ENCODE measurements at places on chromosomes 3 and 15.

DNA sequence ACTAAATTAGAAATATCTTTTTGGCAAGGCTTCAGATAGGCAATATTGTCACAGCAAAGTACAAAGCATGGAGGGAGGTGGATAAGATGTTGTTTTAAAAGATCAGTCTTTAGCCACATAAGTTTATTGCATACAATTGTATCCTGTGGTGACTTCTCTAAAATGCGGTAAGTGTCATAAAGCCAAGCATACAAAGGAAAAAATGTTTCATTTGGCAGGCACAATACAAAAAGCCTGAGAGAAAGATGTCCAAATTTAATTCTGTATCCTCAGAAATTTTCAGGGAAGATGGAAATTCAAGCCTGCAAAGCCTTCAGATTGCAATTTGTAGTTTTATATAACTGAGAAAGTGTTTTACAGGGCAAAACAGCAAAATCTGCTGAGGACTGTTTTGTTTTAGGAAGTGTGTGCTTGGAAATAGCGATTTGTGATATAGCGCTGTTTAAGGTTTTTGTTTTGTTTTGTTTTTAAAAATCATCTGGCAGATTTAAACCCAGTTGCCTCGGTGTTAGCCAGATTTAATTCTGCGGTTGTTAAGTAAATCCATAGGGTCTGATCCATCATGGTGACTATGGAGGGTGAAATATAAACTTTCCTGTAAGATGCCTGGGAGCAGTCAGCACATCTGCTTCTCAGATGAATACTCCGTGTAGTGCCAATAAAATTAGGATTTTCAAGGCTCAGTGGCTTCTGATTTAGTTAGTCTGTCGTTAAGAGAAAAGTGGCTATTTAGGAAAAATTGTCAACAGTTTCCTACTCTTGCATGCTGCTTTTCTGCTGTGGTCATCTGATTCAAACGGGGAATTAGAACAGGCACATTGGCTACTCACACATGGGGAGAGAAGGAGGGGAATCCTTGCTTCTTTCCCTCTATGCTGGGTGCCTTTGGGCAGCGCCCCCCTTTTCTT lies 8.0 kb downstream of the KAT2B start:
- peak; percentile 55 for DNase-seq

DNA sequence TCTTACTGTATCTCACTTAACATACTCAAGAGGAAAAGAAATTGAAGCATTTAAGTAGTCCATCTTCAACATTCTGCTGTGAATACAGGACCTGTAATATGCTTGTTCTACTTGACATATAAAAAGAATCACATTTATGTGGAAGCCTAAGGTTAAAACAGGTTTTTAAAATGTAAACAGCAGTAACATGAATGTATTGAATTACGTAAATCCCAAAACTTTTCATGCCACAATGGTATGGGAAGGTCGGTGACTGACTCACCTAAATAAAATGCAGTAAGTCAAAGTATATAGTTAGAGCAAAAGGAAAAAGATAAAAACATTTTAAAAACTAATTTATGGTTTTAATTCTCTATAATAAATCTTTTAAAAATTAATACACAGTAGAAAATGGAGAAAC lies 115.7 kb upstream of the TJP1 start:
- no peak for DNase-seq

GRCh38 chr3:106466881-106467280 lies 598.1 kb upstream of the CBLB start:
- no peak for DNase-seq

DNA sequence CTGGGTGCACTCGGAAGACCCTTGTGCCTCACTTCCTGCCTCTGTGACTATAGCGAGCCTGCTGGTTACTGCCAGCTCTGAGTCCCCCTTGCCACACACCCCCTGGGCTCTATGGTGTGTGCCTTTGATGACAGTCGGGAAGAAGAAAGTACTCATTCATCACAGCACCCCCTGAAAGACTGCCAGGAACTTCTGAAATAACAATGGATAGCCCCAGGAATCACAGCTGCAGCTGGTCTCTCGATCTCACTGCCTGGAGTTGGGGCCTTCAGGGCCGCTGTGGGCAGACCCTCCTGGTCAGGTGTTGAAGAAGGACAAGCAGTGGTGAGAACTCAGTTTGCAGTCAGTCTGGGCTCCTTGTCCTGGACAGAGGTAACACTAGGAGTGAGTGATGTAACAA lies 9.8 kb upstream of the RPP14 start:
- no peak for DNase-seq
